Ammon's horn (tissue), 1 donor: ENCODE measurements at places on chromosomes 7 and 10.

GRCh38 chr7:29066641-29067040 lies 79.7 kb downstream of the CPVL start:
- DNase-seq = no peak

DNA sequence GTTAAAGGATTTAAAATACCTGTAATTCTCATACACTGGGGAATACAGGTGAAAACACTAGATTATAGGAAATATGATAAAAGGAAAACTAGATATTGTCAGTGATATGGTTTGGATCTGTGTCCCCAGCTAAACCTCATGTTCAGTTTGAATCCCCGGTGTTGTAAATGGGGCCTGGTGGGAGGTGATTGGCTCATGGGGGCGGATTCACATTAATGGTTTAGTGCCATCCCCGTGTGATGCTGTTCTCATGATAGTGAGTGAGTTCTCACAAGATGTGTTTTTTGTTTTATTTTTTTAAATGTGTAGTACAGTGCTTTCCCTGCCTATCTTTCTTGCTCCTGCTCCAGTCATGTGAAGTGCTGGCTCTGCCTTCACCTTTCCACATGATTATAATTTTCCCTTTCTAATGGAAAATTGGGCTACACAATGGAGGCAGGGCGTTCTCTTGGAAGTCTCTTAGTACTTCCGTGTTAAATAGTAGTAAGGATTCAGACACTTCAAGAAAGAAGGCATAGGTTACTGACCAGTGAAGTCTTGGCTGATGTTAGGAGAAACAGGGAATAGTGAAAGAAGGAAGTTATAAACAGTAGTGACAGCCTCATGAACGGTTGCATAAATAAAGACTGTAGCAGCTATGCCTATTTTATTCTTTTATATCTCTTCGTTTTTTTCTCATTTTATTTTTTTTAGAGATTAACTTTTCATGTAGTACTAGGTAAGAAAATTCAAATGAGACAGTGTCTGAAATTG lies 386.4 kb downstream of the SUGCT start:
- no peak for DNase-seq

GRCh38 chr7:13989126-13989948 lies at the start of gene ETV1:
Gene ETV1 (minus strand): TSS chr7:13989666. CDS start chr7:13989052, 614 bp downstream.
- DNase-seq = peak; percentile 85

DNA sequence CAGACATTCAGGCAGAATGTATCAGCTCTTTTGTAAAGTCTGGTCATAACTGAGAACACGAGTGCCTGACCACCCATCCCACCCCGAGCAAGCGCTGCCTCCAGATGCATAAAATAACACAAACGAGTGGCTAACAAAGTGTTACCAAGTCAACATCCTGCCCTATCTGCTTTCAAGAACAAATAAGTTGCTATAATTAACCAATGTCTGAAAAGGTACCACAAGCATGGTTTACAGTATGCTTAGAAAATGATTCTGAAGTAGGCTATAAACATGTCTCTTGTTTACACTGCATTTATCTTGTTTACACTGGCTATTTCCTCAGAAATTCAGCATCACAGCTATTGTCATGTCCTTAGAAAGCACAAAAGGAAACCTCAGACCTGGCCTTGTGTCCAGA lies 49.5 kb downstream of the PIK3AP1 start:
- no peak for DNase-seq

GRCh38 chr10:9452056-9452455 lies 1397.6 kb downstream of the GATA3 start:
- DNase-seq = no peak

- DNase-seq = no peak
These were observed 56.6 kb upstream of the ANK3 start for GRCh38 chr10:60446070-60446833.

DNA sequence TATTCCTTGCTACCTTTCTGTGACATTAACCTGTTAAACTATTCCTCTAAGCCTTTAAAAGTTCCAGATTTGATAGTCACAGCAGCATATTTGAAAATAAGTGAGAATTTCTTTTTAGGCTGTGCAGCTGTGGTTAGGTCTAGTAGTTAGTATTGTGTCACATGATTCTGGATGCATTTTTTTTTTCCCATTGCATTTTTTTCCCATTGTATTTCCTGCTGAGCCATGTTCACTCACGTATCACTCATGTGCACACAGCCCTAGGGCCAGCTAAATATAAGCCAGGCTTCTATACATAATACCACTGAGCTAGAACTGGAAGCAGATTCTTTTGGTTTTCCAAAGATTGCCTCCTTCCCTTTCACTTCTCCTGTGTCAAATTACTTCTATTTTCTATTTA lies 37.4 kb downstream of the DNAJC9 start:
- no peak for DNase-seq

GRCh38 chr10:15237351-15237750 lies 68.9 kb upstream of the NMT2 start:
- DNase-seq = peak; percentile 73

- no peak for DNase-seq
These were observed 163.6 kb downstream of the PPP1R17 start for GRCh38 chr7:31850601-31851000.

GRCh38 chr7:70171369-70171920 lies 573.2 kb downstream of the AUTS2 start:
- DNase-seq = no peak

DNA sequence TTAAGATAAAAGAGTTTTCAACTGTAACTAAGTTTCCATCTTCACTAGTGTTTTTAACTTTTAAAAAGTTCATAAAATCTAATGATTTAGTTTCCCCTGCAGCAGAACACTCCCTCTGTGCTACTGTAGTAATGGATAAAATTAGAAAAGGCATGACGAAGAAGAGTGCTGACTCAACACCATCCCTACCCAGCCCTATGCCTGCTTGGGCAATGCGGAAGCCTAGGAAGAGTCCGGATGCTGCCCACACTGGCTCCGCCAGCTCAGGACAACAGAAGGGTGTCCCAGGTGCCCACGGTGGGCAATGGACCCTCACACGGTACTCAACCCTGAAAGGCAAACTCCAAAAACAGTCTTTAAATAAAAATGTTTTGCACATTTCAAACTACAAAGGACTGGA lies 118.2 kb downstream of the LARP4B start:
- no peak for DNase-seq

DNA sequence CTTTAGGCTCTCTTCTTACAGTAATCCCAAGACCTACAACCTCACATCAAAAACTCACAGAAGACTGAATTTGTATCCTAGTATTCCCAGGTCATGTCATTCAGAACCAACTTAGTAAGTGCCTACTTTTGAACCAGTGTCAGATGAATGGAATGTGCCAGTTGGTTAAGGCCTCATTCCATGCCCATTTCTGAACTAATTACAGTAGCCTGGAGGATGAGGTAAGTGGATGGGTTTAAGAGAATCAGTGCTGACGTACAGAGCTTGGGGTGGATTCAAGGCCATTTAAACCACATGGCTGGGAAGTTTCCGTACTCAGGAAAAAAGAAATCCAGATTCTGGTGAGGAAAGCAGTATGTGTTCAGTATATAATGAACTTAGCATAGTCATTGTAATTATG lies 21.9 kb upstream of the FOXP2 start:
- no peak for DNase-seq

DNA sequence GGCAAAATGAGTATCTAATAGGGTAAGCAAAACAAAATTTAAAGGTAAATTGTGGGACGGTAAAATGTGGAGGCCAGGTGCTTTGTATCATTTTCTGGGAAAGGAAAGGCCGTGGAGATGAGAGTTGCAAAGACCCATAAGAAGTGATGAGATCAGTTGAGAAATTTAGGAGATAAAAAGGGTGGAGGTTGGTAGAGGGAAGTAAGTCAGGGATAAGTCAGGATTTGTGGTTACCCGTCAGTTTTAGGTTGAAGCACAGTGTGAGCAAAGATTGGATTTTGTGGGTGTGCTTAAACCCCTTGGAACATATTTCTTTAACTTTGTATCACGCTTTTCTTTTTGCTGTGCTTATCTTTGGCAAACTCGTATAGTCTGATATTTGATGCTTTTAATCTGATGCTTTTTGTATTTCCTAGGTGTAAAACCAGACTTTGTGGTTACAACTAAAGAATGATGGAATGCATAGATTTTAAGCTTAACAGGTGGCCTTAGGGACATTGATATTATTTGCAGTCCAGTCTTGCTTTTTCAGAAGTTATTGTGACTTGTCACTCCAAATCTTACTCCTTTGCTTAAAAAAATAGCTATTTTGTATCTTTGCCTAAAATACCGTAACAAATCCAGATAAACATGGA lies 1.2 kb downstream of the BTRC start:
- DNase-seq = no peak

DNA sequence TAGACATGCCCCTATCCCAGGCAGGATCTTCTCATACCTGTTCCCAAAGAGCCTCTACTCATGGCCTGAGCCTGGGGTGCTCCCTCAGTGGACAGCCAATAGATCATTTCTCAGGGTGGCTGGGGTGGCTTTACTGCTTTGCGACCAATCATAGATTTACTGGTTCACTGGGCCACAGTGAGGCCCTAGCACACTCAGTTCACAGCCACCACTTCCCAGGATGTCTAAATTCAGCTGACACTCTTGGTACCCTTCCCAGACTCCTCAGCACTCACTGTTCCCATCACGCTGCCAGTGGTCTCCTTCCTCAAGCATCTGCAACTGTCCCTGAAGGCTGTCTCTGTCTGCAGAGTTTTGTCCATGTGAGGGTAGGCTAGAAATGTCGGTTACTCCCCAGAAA lies 50.6 kb downstream of the ARHGAP22 start:
- DNase-seq = peak; percentile 50

GRCh38 chr10:18214691-18215563 lies 74.7 kb downstream of the CACNB2 start:
- DNase-seq = peak; percentile 77
